ENCODE measurements at places on chromosomes 6 and 20.

- DNase-seq = no peak
These were observed 13.1 kb downstream of the FUCA2 start for GRCh38 chr6:143498428-143498827.

- no peak for DNase-seq
These were observed 147.0 kb downstream of the DTNBP1 start for GRCh38 chr6:15515660-15516375.

- DNase-seq = peak; percentile 83
These were observed 25.1 kb downstream of the NEDD9 start for GRCh38 chr6:11207199-11207968.

DNA sequence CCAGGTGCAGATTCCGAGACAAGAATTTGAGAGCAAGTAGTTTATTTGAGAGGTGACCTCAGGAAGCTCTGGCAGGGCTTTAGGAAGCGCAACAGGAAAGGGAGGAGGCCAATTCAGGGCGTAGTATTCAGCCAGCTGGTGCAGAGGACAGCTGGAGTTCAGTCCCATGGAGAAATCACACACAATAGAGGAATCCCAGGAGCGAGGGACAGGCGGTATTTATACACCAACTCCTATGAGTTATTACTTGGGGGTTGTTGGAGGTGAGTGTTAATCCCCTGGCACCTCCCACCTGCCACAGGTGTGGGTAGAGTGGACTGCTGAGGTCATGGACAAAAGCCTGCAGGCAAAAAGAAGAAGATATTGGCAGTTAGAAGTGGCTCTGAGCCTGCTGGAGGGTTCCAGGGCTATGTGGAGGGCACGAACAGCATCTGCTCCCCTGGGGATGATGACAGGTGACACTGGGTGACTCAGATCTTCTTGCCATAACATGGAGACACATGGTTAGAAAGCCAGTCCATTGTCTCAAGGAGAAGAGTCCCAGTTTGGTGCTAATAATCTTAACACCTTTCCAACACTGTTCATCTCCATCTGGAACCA is 13.9 kb upstream of the SULF2 start:
- no peak for DNase-seq

- DNase-seq = no peak
These were observed 162.1 kb upstream of the GMDS start for GRCh38 chr6:2407525-2407924.

DNA sequence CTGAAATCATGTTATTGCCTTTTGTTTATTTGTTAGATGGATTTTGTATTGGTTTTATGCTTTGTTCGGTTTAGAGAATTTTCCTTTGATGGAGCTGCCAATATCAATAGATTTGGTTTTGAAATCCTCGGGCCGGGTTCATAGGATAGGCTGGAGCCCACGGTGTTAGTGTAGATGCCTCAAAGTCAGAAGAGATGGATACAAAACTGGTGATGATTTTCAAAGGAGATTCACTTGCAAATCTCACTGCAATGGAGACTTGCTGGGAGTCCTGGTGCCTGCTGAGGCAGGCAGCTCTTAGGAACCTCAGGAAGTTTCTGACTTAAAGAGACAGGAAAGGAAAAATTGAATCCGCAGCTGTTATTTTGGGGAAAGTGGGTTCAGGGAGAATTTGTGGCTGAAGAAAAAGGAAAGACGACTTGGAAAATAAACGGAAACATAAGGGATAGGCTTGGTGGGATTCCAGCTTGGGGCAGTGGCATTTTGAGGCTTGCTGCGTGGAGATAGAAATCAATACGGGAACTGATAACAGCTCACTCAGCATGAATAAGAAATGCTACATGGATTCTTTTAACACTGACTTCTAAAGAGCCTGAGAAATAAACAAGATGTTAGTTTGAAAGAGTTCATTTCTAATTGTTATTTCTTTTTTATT is 241.6 kb downstream of the PHACTR1 start:
- no peak for DNase-seq

- DNase-seq = no peak
These were observed 62.6 kb upstream of the TMEM244 start for GRCh38 chr6:129923530-129924250.

Data from tibial artery (tissue), 4 donors.